ENCODE measurements at places on chromosomes 12 and 14. TPM values are rescaled to one million over a fixed set of nuclear protein-coding genes. Genes with fewer than 3 reads are reported as not detected.

Gene MANSC4
- total RNA-seq = 3.9 TPM

Gene TAC3
- 6.5 TPM for total RNA-seq

DNA sequence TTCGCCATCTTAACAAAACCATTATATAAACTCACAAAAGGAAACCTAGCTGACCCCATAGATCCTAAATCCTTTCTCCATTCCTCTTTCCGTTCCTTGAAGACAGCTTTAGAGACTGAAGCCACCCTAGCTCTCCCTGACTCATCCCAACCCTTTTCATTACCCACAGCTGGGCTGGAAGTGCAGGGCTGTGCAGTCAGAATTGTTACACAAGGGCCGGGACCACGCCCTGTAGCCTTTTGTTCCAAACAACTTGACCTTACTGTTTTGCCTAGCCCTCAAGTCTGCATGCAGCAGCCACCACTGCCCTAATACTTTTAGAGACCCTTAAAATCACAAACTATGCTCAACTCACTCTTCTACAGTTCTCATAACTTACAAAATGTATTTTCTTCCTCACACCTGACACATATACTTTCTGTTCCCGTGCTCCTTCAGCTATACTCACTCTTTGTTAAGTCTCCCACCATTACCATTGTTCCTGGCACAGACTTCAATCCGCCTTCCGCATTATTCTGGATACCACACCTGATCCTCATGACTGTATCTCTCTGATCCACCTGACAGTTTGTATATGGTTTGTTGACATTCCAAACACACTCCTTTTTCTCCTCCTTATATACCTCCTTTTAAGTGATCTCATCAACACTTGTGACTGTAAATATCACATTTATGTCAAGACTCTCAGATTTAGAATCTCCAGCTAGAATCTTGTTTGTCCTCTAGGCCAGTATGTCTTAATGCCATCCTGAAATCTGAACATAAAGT, 208.7 kb downstream of the KITLG start:
- DNase-seq = no peak

Gene CBLN3
- total RNA-seq = 4.1 TPM

Gene TGFB3
- 287 TPM for total RNA-seq

DNA sequence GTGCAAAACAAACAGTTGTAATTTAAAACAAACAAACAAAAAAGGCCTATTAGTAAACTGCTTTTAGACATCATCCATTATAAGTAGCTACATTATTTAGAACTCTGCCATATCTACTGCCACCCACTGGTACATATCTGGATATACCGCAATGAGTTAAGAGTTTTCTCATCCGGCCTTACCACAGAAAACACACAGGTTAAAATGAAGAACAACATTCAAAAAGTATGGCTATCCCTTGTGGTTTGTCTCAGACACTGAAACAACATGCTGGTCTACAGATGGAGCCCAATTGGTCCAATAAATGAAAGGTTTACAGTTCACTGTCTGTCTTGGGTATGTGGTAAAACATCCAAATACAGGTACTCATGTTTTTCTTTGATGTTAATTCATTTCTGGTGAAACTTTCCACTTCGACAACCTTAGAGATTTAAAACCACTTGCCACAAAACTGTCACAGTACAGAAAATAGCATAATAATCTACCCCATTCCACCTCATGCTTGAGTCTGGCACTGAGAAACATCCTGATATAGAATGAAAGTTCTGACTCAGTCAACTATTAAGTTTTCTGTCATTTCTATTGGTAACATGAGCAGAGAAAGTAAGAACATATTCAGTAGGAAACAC, 354.3 kb downstream of the CEP128 start:
- peak; percentile 21 for DNase-seq

GRCh38 chr12:29782871-29783772, 620 bp downstream of the TMTC1 start:
- peak; percentile 21 for DNase-seq

Gene SPTB
- total RNA-seq = 25.0 TPM

- peak; percentile 69 for DNase-seq
These were observed 3.0 kb upstream of the IFI27L2 start for GRCh38 chr14:94132285-94132887.

DNA sequence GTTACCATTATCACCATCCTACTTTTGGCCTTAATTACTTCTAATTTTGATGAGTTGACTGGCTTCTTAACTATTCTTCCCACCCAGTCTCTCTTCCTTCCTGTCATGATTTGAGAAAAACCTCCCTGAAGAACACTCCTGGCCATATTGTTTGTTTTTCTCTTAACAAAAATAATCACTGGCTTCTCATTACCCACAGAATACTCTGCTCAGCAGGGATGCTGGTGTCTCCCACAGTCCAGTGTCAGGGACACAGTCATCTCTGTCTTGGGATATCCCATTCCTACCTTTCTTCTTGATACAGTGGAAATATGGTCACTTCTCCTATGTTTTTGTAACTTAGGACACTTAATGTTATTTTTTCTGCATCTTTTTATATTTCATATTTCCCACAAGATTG, 103.7 kb downstream of the SRGAP1 start:
- no peak for DNase-seq

Gene TEX22
- not detected for total RNA-seq

DNA sequence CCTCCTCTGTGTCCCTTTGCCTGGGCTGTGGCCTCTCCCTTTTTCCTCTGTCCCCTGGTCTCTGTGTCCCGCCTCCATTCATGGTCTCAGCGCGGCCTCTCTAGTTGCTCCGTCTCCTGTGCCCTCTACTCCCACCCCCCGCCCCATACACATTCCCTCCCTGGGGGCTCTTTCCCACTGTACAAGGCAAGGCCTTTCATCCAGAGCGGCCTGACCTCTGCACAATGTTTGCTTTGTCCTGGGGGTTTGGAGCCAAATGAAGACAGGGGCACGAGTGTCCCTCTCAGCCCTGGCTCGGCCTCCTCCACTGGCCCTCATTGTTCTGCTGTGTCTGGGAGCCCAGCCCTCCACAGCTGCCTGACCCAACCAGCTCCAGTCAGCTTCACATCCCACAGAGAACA, 678.6 kb downstream of the BCL11B start:
- no peak for DNase-seq

- DNase-seq = no peak
These were observed 68.7 kb downstream of the RPAP3 start for GRCh38 chr12:47636908-47637780.

DNA sequence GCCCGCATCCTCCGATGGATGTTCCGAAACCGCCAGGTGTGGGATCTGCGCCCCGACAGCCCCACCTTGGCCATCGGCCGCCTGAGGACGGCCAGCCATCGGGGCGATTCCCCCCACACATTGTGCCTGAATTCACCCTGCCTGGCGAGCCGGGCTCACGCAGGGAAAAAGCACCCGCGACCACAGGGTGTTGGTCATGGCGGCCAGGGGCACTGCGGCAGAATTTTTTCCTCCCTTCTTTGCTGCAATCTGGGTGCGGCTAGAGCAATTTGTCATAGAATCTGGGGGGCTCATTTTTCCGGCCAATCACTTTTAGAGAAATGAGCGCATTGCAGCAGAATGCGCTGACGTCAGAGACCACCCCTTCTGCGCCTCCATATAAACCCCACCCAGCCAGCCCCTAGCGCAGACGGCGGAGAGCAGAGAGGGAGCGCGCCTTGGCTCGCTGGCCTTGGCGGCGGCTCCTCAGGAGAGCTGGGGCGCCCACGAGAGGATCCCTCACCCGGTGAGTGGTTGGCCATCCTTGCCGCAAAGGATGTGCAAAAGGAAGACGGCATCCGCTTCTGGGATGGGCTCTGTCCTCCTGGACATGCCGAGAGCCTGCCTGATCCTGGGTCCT, at the start of gene MEG3:
Gene MEG3 (plus strand): TSS at position 406 of the 619 bp plus-strand sequence.
- peak; percentile 90 for DNase-seq

- DNase-seq = no peak
These were observed 14.4 kb downstream of the TSPAN9 start for GRCh38 chr12:3091382-3092241.

DNA sequence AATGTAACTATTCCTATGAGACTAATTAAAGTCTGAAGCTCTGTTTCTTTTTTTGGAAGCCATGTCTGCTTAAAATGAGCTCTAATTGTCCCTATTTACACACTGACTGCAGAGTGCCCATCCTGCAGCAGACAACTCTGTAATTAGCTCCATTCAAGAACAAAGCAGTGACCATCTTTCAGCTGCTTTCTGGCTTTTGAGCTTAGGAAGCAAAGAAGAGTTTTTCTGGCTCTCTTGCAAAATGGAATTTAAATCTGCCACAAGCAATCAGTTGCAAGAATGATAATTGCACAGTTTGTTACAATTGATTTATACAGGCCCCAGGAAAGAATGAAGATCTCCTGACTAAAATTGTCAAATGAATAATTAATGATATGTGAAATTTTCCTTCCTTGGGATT, 83.4 kb downstream of the GAS2L3 start:
- no peak for DNase-seq

- DNase-seq = no peak
These were observed 480.5 kb downstream of the PCNX1 start for GRCh38 chr14:71387753-71388152.

DNA sequence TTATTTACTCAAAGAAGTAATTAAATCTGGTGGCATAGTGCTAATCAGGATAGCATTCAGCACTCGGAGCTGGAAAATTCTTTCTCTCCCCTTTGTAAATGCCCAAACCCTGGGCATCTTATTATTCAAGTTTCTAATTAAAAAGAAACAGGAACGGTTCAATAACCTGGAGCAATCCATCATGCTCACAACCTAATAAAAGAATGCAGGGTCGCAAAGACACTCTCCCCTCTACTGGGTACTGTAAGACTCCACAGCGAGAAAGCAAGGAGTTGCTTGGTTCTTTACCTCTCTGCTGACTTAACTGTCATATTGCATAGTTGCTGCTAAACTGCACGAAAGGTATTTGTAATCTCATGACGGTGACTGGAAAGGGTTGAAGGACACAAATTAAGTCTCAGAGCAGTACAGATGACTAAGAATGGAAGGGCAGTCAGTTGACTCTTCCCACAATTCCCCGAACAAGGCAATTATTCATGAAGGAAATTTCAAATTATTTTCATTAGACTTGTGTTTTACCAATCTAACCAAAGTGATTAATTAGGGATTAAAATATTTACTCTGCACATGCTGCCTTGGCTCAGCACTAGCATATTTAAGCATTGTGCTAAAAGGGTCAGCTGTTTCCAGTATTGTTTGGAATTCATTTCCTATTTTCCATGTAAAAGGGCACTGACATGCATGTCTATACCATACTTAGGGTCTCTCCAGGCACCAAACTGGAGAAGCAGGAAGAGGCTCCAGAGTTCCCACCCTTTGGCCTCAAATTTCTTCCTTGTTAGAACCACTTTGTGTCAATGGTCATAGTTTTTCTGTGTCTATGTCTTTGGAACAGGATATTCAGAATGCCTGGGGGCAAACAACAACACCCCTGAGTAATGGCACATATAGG, 182.2 kb downstream of the EXOC5 start:
- no peak for DNase-seq

Gene NOPCHAP1
- 7.7 TPM for total RNA-seq

Gene SELPLG
- total RNA-seq = 7.7 TPM

DNA sequence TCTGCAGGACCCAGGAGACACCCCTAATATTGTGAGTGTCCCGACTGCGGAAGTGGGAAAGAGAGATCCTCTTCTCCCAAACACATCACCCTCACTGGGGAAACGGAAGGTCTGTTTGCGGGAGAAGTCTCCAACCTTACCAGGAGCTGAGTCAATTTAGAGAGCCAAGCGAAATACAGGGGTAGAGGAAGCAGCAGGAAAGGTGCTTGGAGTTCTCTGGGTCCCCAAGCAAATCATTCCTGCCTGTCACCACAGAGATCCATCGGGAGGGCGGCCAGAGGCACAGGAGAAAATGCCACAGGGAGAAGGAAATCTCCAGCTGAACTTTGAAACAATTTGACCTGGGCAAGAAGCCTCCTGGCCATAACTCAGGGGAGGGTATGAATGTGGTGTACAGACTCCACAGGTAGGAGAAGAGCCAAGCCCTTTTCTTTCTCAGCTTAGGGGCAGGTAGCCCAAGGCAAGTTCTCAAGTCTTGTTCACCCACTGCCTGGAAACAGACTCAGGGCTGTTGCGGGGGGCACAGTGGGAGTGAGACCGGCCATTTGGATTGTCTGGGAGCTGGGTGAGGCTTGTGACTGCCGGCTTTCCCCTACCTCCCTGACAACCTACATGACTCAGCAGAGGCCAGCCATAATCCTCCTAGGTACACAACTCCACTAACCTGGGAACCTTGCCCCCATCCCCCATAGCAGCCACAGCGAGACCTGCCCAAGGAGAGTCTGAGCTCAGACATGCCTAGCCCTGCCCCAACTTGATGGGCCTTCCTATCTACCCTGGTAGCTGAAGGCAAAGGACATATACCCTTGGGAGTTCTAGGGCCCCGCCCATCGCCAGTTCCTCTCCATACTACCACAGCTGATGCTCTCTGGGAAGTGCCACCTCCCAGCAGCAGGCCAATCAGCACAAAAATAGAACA, 211.9 kb upstream of the ARHGAP5 start:
- no peak for DNase-seq

DNA sequence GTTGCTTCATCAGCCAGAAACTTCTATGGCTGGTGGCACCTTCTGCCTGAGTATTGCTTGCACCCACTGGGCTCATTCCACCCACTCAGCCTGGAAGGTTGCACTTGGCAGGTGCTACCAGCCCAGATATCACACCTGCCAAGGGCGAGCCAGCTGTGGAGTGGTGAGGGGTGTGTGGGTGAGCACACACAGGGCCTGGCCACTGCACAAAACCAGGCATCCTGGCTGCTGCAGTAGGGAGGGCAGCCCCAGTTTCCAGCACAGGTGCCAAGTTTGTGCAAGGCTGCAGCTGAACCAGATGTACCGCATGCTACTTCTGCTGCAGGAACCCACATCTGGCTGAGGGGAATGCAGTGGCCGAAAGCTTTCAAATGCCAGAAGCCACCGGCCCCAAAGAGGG, 1147.8 kb downstream of the FSCB start:
- DNase-seq = no peak

DNA sequence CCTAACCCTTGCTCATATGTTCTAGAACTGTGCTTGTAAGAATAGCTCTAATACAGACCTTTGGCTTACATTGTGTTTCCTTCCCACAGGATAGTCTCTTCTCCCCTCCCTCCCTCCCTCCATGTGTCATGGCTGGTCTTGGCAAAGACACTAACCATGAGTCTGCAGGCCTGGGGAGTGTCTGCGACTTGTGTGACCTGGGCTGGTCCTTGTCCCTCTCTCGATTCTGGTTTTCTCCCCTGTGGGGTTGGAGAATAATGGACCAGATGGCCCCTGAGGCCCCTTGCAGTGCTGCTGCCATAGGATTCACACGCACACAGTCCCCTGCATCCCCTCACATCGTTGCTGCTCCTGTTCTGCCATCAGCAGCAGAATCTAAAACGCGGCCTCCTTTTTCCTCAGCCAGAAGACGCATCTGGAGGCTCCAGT, 30.3 kb downstream of the DEGS2 start:
- no peak for DNase-seq

All from umbilical cord (tissue), 2 donors.